ENCODE measurements at places on chromosomes 6 and 20. TPM values are rescaled to one million over a fixed set of nuclear protein-coding genes. Genes with fewer than 3 reads are reported as not detected.

DNA sequence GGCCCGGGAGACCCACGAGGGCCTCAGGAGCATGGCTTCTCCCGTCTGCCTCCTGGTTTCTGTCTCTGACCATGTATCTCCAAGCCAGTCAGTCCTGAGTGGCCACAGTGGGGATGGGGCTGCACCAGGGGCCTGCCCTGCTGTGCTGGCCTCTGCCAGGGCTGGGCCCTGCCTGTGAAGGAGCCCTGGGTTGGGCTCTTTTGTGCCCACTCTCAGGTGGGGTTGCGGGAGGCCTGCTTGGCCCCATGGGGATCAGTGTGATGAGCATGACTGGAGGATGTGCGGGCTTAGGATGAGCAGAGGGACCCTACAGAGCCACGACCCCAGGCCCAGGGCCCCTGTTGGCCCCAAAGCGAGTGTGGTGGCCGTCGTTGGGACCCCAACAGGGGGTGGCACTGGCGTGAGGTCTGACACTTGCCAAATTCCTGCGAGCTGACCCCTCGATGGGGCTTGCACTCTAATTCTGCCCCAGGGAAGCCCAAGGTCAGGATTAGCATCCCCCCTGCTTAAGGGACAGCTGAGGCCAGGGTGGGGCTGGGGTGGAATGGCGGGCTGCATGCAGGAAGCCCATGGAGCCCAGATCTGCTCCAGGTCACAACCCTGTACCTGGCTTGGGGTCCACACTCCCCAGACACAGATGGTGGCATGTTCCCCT lies 90.0 kb upstream of the BHLHE23 start:
- peak; percentile 0 for DNase-seq
- no peak overlapping the region for H3K27ac ChIP-seq
- H3K36me3 ChIP-seq = no peaks in the 10 kb centered on the region
- no peak overlapping the region for H3K4me3 ChIP-seq
- peaks cover 2% of the 10 kb centered on the region for H3K4me1 ChIP-seq

GRCh38 chr20:52190437-52191131 lies 995 bp downstream of the ZFP64 start:
- H3K4me3 ChIP-seq = peak overlapping the region; percentile 84
- peaks cover 20% of the 10 kb centered on the region for H3K4me1 ChIP-seq
- no peaks in the 10 kb centered on the region for H3K27me3 ChIP-seq
- peaks cover 3% of the 10 kb centered on the region for H3K36me3 ChIP-seq
- peak overlapping the region; percentile 91 for H3K27ac ChIP-seq

- no peaks in the 10 kb centered on the region for H3K36me3 ChIP-seq
- DNase-seq = no peak
- H3K27ac ChIP-seq = no peak within 1 kb of the TSS
- peaks cover 6% of the 10 kb centered on the region for H3K4me1 ChIP-seq
- peak within 1 kb of the TSS; percentile 36 for H3K4me3 ChIP-seq
Observed at GRCh38 chr20:62367136-62367632, at the start of gene LAMA5. Gene LAMA5 (minus strand): TSS chr20:62367312. CDS start chr20:62367245, 67 bp downstream.

DNA sequence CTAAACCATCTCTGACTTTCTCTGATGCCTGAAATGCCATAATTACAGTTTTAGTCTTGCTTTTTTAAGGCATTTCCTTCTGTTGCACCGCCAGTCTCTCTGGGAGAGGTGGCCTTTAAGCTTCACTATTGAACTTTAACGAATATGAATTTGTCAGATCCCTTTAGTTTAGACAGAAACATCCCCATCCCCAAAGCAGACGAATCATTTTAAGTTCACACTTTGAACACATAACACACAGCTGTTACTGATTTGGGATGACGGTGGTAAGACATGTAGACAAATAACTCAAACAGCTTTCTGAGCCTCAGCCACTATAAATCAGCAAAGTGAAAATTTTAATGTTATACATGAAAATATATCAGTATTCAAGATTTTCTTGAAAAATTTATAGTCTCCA lies 7.2 kb upstream of the IPCEF1 start:
- H3K27ac ChIP-seq = no peak overlapping the region
- no peaks in the 10 kb centered on the region for H3K36me3 ChIP-seq
- H3K4me1 ChIP-seq = peaks cover 26% of the 10 kb centered on the region
- no peak overlapping the region for H3K4me3 ChIP-seq
- H3K27me3 ChIP-seq = peaks cover 4% of the 10 kb centered on the region

DNA sequence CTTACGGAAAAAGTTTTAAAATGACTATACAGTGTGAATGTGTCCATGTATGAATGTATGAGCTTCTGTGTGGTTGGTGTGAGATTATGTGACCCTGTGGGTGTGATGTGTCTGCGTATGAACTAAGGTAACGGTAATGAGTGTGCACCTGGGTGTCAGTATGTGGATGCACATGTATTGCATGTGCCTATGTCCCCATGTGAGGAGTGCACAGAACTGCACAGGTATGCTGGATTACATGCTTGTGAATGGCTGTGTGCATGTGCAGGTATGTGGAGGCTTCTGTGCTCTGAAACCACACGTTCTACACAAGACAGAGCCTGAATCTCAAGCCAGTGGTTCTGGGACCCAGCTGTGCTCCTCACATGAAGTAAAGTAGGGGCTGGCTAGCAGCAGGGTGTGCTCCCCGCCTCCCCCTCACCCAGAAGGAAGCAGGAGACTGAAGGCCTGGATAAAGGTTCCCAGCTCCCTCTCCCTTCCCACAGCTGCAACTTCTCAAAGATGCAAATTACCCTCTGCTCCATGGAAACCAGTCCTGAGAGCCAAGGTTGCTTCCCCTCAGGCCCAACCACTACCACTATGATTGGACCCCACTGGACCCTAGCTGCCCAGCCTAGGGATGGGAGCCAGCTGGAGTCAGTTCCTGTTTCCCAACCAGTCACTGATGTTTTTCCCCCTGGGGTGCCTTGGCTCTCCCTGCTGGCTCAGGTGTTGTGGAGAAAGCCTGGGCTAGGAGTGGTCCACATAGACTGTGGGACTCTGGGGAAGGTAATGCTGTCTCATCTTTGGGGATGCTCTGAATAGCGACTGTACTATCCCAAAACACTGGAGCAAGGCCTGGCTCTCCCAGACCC lies 24.8 kb upstream of the SPDEF start:
- no peak overlapping the region for H3K27ac ChIP-seq
- H3K4me1 ChIP-seq = peaks cover 6% of the 10 kb centered on the region
- H3K4me3 ChIP-seq = no peak overlapping the region
- DNase-seq = no peak
- no peaks in the 10 kb centered on the region for H3K27me3 ChIP-seq

NKAIN4 gene
- total RNA-seq = not detected

LAMA2 gene
- 0.86 TPM for total RNA-seq

DNA sequence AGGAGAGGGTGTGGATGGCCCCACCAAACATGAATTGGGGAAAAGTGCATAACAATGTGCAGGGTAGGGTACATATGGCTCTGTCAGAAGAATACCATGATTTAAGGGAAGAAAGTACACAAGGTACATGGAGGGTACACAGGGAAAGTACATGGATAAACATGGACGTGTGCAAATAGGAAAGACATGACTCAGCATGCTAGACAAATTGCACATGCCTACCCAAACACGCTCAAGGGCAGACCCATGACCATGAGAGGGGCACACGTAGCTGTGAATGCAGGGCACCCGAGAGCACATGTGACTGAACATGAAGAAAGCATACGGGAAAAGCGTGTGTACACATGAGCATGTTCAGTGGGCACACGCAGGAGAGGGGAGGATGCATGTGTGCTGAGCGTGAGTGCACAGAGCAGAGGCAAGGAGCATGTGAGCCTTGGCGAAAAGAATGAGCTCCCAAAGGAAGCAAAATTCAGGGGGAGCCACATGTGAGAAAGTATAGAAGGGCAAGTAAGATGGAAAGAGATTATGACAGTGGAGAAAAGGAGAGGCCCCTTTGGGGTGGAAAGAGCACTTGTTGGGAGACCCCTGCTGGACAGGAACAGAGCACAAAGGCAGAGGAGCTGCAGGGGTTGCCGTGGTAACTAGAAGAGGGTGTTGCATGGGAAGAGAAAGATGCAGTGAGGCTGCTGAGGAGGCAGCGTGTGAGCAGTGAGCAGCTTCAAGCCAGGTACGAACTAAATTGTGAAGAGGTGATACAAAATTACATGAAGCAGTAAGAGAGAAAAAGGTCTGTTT lies 17.8 kb downstream of the OR2H2 start:
- peak; percentile 12 for DNase-seq
- no peak overlapping the region for H3K4me3 ChIP-seq
- peaks cover 5% of the 10 kb centered on the region for H3K36me3 ChIP-seq
- no peak overlapping the region for H3K27ac ChIP-seq
- no peaks in the 10 kb centered on the region for H3K27me3 ChIP-seq

MAP3K5 gene
- total RNA-seq = 9.4 TPM

DNA sequence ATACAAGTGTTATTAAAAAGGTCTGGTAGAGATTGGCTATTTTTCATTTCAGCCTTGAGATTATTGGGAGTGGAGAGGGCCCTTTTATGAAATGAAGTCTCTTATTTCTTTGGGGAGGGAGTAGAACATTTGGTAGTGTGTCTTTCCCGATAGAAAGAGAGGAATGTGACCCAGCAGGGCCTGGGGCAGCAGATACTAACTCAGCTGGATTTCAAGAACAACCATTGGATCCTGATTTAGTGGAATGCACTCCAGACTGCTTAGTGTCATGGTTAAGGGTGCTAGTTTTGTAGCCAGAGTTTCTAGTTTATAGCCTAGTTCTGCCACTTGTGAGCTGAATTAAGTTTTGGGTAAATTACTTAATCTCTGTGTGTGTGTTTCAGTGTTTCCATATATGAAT lies 18.4 kb upstream of the FLRT3 start:
- no peak overlapping the region for H3K27ac ChIP-seq
- H3K4me3 ChIP-seq = no peak overlapping the region
- no peak for DNase-seq
- no peaks in the 10 kb centered on the region for H3K36me3 ChIP-seq
- H3K4me1 ChIP-seq = no peaks in the 10 kb centered on the region

PGBD1 gene
- total RNA-seq = 0.69 TPM

DNA sequence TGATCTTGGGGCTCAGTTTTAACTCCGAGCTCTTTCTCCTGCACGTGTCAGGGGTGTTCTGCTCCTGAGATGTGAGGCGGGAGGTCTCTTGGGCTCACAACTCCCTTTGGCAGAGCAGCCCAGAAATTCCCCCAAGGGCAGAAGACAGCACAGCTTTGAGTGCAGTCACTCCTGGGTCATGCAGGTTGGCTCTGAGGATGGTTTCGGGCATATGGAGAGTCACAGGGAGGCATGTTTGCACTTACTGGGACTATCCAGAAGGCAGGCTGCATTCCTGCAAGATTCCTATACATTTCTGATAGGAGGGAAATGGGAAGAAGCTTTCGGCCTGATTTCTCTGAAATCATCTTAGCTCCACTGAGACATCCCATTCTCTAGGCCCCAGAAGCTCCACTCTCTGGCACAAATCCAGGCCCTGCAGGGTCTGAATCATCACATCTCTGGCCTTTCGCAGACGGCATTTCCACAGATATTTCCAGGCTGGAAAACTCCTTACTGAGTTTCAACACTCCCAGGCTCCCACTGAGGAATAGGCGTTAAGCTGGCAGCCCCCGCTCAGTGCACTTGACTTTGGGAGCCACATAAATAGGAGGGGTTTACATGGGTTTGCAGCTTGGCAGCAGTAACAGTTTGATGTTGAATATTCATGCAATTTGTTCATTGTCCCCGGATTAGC lies 39.7 kb downstream of the AGPAT4 start:
- H3K27me3 ChIP-seq = no peaks in the 10 kb centered on the region
- DNase-seq = no peak
- peaks cover 16% of the 10 kb centered on the region for H3K4me1 ChIP-seq
- no peak overlapping the region for H3K4me3 ChIP-seq
- no peak overlapping the region for H3K27ac ChIP-seq

DNA sequence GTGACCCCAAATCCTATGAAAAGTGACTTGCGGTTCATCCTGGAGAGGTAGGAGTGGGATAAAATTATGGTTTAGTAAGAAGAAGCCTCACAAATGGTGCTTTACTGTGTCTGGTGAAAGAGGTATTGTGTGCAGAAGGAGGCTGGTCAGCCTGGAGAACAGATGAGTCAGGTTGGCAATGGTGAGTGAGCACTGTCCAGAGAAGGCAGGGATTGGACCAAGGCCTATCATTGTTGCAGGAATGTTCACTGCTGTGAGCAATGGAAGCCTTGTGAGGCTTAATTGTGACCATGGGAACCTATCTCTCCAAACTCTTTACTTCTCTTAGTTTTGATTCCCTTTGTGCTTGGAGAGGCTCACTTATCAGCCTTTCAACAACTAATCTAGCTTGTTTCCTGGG lies 89.0 kb upstream of the KCNK16 start:
- no peaks in the 10 kb centered on the region for H3K36me3 ChIP-seq
- no peak for DNase-seq
- H3K27ac ChIP-seq = no peak overlapping the region
- H3K4me3 ChIP-seq = no peak overlapping the region

TMEM200A gene
- total RNA-seq = not detected

FAM83B gene
- not detected for total RNA-seq

MRAP2 gene
- total RNA-seq = not detected

DNA sequence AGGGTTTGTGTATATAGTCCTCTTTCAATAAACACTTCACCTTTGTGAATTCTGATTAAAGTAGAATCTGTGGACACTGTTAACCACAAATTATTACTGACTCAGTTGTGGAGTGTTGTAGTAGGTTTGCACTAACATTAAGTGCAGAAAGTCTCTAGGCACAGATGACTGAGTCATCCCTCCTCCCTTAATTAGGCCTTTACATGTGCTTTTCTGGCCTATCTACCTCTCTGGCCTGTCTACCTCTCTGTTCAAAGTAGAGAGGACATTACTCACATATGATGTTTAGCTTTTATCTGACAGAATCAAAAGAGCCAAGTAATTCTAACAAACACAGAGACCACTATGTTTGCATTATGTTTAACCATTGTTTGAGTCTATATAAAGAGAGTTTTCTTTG lies 783.0 kb downstream of the TENT5A start:
- H3K36me3 ChIP-seq = no peaks in the 10 kb centered on the region
- no peaks in the 10 kb centered on the region for H3K27me3 ChIP-seq
- no peak overlapping the region for H3K27ac ChIP-seq
- H3K4me3 ChIP-seq = no peak overlapping the region

PDE10A gene
- not detected for total RNA-seq

DNA sequence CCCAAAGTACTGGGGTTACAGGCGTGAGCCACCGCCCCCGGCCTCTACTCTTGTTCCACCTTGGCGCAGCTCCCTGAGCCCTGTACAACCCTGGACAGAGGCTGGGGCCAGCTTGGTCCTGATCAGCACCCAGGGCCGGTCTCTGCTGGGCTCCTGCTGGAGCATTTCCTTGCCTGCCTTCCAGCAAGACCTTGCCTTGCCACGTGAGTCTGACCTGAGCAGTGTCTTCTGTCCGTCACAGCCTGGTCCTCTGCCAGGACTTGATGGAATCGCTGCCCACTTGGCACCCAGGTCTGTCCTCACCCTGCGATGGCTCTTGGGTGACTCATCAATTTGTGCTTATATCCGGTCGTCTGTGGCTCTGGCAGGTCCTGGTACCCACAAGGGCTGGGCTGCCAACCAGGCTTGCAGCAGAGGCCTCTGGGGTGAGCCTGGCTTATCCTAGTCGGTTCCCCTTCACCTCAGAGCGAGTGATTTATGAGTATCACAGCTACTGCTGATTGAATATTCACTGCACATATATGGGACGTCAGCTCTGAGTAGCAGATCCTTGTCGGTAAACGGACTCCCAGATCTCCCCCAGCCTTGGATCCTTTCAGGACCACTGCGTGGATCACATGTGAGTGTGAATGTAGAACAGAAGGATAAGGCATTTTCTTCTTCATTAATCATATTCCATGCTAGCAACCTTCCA lies 10.1 kb upstream of the SULF2 start:
- no peak for DNase-seq
- H3K27ac ChIP-seq = no peak overlapping the region
- H3K36me3 ChIP-seq = no peaks in the 10 kb centered on the region
- no peaks in the 10 kb centered on the region for H3K4me1 ChIP-seq
- no peak overlapping the region for H3K4me3 ChIP-seq
- H3K27me3 ChIP-seq = no peaks in the 10 kb centered on the region
